Posterior vena cava (tissue), 2 donors: ENCODE measurements at places on chromosomes 4 and X. TPM values are rescaled to one million over a fixed set of nuclear protein-coding genes. Genes with fewer than 3 reads are reported as not detected.

DNA sequence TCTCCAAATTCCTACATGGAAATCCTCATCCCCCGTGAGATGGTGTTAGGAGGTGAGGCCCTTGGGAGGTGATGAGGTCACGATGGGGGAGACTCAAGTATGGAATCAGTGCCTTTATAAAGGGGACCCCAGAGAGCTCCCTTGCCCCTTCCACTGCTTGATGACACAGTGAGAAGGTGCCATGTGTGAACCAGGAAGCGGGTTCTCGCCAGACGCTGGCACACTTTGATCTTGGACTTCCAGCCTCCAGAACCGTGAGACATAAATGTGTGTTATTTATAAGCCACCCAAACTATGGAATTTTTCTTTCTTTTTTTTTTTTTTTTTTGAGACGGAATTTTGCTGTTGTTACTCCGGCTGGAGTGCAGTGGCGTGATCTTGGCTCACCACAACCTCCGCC is 237.6 kb downstream of the DHRSX start:
- no peak for DNase-seq

GRCh38 chrX:66164931-66165330 is 884 bp downstream of the HEPH start:
- DNase-seq = no peak

DNA sequence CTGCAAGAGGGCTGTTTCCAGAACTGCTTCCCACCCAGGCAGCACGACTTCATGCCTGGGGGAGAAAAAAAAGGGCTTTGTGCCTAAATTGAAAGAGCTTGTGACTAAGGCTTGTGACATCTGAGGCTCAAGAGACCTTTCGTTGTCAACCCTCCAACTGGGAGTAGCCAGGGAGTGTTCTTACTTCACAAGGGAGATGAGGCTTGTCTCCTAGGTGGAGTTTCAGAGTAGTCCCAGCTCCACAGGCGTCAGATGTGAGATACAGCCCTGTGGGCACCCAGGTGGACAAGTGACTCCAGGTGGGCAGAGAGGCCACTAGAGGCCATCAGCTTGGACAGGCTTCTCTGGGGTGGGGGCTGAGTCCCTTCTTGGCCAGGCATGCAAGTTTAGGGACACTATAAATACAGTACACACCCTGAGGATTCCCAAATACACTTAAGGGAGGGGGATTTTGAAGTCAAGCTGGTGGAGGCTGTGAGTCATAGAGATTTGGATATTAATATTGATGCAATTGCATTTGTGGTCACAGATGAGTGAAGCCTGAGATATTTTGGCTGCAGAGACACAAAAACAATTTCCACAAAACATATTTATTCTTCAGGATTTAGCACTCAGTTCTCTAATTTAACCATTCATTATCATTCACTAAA is 40.1 kb upstream of the SETD7 start:
- DNase-seq = no peak

PF4V1 gene
- not detected for total RNA-seq

KLB gene
- not detected for total RNA-seq

THOC2 gene
- total RNA-seq = 63.5 TPM
